ENCODE measurements at places on chromosomes 1 and 21.

DNA sequence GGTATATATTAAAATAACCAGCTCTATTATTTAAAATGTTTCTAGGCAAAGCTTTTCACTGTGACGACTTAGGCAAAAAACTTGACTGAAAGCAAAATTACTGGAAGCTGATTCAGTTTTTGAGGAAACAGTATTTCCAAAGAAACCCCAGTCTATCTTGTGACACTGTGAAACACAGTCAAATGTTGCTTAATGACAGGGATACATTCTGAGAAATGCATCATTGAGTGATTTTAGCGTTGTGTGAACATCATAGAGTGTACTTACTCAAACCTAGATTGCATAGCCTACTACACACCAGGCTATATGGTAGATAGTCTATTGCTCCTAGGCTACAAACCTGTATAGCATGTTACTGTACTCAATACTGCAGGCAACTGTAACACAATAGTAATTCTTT lies 116.9 kb upstream of the KCNK1 start:
- no peak for DNase-seq

- DNase-seq = no peak
Observed at GRCh38 chr1:163273766-163274441, 47.9 kb upstream of the NUF2 start.

DNA sequence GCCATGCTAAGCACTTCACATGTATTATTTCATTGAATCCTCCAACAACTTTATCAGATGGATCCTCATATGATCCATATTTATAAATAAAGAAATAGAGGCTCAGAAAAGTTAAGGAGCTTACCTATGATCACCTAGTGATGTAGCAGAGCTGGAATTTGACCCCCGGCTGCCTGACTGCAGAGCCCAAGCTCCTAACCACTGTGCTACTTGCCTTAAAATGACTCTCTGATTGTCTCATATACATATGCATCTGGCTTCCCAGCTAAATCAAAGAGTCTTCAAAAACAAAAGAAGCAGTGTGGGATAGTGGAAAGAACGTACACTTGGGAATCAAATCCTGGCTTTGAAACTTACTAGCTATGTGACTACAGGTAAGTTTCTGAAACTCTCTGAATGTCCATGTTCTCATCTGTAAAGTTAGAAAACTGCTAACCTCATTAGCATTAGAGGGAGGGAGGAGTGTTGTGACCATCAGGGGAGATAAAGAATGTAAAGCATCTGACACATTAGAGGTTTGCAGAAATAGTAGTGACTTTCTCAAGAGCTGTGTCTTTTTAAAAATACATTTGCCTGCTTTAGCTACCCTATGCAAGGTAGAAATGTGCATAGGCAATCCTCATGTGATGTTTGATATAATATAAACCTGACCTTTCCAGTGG lies 67.2 kb upstream of the BARHL2 start:
- DNase-seq = no peak

DNA sequence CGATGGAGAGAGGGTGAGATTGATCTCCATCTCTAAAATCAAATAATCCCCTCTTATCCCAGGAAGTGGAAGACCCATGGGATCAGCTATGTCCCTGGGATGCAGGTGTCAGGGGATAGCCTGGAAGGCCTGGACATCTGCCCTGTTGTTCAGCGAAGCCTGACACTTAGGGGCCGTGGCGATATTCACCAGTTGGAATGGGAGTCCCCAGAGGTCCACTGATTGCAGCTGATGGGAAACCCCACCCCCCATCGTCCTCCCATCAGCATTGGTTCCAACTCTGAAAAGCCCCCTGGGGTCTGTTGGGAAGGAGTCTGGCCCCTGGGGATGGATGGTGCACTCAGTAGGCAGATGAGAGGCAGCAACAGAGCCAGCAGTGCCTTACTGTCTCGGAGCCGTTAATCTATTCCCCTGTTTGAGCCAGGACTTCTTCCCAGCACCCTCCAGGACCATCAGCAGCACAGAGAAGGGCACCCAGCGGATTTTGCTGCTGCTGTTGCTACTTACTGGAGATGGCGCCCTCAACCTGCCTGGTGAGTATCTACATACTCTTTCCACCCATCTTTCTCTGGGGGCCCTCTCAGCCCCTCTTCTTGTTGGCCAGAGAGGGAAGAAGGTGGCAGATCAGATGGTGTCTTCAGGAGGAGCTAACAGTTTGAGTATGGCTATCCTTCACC lies 13.4 kb downstream of the CATSPER4 start:
- DNase-seq = no peak

DNA sequence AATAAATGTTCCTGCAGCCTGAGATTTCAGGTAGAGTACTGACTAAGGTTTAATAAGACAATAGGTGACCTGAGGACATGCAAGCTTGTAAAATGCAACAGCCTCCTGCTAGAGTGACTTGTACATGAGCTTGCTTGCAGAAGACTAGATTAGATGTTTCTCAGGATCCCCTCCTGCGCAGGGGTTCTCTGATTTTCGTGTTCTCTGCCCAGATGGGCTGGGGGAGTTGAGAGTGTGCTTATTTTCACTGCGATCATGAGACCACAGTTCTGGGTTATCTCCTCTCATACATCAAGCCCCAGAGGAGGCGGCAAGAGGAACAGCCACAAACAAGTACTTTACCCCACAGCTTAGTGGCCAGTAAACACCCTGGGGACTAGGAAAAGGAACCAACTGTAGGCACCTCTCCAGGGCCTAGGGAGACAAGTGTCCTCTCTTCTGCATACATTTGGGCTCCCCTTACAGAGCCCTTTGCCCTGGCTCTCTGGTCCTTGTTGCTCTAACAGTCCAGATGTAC lies 8.0 kb downstream of the TMEM81 start:
- DNase-seq = peak; percentile 12
